ENCODE measurements at places on chromosomes 16 and 17.

GRCh38 chr16:86664522-86665318 lies 86.4 kb downstream of the FOXL1 start:
- DNase-seq, result peak; percentile 93

GRCh38 chr17:42809250-42809649 lies 10.6 kb downstream of the CNTD1 start:
- no peak for DNase-seq

DNA sequence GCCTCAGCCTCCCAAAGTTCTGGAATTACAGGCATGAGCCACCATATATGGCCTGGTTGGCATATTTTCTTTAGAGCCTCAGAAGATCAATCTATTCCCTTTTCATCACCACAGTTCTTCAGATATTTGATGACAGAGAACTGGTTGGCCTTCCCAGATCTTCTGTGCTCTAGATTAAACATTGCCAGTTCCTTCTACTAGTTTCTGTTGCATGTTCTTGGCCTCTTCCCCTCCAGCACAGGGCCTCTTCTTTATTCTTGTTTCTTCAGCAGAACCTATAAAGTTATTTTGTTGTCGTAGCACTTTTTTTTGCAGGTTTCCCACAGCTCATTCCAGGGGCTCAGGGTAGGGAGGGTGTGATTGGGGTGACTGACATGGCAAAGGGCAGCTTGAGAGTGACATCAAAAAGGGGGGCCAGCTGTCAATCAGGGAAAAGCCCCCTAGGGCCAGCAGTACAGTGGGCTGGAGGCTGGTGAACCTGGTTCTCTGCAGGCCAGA lies 9.3 kb downstream of the CHD9 start:
- DNase-seq, result no peak

GRCh38 chr16:89993971-89994370 lies 25.3 kb downstream of the DBNDD1 start:
- no peak for DNase-seq

- DNase-seq, result no peak
Observed at GRCh38 chr17:64032081-64032480, 11.6 kb upstream of the ICAM2 start.

GRCh38 chr16:52929478-52930400 lies 123.0 kb downstream of the CHD9NB start:
- no peak for DNase-seq

GRCh38 chr16:55736671-55737070 lies 80.9 kb downstream of the SLC6A2 start:
- DNase-seq, result no peak

- no peak for DNase-seq
Observed at GRCh38 chr17:16585796-16586195, 16.8 kb upstream of the ZNF287 start.

GRCh38 chr16:67902831-67903230 lies 9.8 kb downstream of the PSKH1 start:
- no peak for DNase-seq

DNA sequence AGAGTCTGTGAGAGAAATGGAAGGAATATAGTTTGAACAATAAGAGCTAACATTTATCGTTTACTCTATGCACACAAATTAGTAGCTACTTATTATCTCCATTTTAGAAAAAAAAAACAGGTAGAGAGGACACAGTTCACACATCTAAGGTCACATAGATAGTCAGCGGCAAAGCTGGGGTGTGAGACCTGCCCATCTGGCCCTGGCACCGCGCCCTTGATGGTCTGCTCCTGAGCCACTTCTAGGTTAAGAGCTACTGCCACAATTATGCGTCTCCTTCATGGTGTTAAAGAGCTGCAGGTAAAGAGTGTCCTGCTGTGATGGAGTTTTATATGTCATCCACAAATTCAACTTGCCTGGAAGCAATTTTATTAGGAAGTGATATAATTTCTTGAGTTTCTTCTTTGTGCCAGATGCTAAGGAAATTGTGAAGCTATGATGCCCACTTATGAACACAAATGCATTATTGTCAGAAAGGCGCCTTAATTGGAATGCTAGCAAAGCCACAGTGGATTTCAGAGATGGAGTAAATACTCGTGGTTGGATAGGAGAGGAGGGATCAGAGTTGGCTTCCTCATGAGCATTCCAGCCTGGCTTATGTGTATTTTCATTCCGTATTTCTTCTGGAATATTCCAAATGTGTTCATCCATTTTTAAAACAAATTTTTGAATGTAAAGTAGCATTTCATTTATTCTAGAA lies 21.3 kb upstream of the MFSD6L start:
- no peak for DNase-seq

GRCh38 chr16:64419832-64420231 lies 702.0 kb downstream of the CDH11 start:
- DNase-seq, result no peak

DNA sequence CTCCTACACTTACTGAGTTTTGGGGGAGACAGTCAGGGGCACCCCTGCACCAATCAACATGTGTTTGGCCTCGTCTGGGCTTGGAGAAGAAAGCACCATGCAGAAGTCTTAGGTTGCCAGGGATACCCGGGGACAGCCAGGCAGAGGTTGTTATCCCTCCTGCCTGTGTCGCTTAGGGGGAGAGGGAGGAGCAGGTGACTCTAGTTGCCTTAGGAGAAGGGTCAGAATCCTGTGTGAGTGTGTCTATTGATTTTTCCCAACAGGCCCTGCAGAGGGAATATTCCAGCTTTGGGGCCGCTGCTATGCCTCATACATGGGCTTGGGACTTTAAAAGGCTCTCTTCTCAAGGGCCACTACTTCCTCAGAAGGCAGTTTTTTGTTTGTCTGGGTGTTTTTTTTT lies 89.1 kb downstream of the RGS9 start:
- no peak for DNase-seq

DNA sequence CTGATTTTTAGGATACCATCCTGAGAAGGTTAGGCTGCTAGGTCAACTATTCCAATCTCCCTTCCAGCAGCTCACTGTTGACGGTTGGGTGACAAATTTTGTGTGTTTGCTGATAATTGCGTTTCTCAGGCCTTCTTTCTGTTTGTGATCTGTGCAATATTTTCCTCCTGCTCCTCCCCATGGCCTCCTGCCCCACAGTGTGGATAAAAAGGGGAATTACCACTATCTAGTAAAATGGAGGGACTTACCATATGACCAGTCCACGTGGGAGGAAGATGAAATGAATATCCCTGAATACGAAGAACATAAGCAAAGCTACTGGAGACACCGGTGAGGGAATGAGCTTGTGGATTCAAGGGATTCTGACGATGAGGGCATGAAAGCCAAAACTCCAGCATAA lies 9.2 kb downstream of the CHD3 start:
- DNase-seq, result no peak

DNA sequence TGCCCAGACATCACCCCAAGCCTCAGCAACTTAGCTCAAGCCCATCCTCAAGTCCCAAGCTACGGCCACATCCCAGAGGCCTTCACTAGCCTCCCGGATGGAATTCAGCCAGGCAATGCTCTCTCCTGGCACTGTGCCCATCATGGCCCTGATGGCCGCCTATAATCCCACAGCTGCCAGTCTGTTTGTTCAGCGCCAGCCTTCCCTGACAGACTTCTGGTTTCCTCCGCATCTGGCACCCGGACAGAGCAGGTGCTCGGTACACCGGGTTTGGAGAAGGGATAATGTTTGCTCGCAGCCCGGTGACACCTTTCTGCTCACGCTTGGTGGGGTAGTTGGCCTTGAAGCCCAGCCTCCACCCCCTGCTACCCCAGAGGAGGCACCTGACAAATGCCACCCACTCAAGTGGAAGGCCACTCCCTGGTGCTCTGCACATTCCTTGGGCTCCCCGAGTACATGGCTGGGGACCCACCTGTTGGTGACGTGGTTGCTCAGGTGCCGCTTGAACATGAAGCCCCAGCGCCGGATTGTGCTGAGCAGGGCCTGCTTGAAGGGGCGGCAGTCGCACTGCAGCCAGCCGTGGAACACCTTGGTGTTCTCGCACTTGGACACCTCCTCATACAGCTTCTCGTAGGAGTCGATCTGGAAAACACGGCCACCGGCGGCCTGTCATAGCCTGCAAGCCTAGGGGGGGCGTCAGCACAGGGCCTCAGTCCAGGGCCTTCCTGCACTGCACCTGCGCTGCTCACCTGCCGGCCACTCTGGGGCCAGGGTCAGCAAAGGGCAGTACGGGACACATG lies 47.1 kb downstream of the DNAH17 start:
- no peak for DNase-seq

- no peak for DNase-seq
Observed at GRCh38 chr16:57773655-57774295, 28.5 kb downstream of the KIFC3 start.

DNA sequence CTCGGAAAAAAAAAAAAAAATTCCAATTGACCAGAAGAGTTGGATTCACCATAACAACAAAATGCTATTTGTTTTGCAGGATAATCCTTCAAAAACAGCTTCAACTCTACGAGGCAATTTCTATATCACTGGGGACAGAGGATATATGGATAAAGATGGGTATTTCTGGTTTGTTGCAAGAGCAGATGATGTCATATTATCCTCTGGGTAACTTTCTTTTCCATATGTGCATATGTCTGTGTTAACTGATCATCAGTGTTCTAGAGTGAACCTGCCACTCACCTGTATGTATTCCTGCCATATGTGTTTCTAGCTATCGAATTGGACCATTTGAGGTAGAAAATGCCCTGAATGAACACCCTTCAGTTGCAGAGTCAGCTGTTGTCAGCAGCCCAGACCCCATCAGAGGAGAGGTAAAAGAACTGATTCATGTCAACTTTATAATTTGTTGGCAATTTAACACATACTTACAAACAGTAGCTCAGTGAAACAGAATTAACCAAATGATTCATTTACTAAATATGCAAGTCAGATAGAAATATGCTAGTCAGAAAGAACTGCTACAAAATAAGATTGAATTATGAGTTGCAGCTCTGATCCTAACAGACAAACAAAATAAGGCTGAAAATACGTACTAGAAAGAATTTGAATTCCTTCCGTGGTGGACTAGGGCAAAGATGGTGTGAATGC lies 14.2 kb downstream of the ERI2 start:
- no peak for DNase-seq

GRCh38 chr16:85413691-85414663 lies 199.1 kb upstream of the GSE1 start:
- no peak for DNase-seq

GRCh38 chr17:65057531-65058090 lies 1.1 kb upstream of the GNA13 start:
- no peak for DNase-seq

DNA sequence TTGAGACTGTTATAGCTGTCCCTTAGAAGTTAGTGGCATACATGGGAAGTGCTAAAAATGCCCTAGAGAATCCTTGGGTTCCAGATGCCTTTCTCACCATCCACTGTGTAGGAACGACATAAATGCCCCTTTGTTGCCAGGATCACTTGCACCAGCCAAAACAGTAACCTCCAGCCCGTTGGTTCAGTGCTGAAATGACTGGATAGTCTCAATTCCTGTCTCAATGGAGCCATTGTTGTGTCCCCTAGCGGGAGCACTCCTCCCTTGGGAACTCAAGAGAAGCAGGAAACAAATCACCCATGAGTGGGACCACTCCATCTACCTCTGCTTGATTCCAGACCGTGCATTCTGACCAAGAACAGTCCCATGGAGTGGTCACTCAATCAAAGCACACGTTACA lies 23.1 kb downstream of the MPHOSPH6 start:
- no peak for DNase-seq

DNA sequence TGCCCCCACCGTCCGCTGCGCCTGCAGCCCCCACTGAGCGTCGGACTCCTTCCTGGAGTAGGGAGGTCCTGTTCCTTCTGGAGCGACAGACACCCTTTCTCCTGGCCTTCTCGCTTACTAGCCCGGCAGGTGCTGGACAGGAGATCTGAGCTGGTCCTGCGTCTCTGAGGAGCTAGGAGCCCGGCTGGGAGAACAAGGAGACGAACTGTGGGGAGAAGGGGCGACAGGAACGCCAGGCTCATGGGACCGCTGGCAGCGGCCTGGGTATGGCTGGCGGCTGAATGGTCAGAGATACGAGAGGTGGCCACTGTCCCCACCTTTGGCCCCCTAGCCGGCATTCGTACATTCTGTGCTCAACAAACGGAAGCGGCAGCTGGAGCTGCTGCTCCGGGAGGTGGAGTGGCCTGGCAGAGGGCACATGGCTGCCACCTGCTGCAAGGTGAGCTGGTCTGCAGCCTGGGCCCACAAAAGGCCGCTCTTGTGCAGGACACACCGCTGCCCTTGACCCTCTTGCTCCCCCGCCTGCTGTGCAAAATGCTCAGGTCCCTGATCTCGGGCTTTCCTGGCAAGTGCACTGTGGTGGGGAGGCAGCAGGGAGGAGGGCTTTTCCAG lies 2066.7 kb downstream of the TP53TG3F start:
- DNase-seq, result no peak

DNA sequence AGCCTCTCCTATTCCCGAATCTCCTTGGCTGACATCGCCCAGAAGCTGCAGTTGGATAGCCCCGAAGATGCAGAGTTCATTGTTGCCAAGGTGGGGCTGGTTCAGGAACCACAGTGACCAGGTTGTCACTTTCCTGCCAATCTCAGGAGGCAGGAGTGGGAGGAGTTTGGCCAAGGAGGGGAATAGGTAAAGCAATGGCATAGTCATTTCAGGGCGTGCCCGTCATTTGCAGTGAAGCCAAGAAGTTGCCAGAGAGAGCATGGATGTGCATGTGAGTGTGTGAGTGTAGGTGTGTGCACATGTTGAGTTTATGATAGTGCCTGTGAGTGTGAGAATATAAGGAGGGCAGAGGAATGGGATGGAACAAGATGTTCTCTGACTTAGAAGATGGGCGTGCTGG lies 14.8 kb downstream of the PSMD3 start:
- DNase-seq, result no peak

DNA sequence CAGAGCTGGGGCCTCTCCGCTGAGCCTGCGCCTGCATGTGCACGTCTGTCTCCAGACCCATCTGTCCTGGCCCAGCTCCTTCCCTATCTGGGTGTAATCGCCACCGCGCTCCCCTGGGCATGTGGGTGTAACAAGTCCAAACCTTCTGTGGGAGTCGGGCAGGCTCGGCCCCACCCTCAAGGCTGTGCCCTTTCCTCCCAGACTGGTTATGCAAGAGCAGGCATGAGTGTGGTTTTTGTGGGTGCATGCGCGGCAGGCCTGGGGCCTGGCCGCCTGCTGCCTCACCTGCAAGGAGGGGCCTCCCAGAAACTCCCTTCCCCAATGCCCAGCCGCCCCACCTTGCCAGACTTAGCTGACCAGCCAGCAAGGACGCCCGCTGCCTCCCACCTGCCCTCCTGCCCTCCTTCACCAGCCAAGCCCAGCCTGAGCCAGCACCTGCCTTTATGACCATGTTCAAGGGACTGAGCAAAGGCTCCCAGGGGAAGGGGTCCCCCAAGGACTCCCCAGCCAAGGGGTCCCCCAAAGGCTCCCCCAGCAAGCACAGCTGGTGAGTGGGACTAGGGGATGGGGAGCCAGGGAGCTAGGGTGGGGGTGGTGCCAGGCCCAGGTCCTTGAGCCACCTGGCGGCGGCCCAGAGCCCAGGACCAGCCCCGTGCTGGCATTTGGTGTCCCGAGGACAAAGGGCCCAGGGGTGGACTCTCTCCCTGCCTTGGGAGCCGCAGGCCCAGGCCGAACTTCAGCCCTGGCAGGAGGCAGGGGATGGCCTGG lies at the start of gene EVPLL:
Gene EVPLL, plus strand, starts transcription at position 342 of the 768 bp plus-strand sequence. CDS start 3,160 bp downstream, outside the sequence.
- no peak for DNase-seq

DNA sequence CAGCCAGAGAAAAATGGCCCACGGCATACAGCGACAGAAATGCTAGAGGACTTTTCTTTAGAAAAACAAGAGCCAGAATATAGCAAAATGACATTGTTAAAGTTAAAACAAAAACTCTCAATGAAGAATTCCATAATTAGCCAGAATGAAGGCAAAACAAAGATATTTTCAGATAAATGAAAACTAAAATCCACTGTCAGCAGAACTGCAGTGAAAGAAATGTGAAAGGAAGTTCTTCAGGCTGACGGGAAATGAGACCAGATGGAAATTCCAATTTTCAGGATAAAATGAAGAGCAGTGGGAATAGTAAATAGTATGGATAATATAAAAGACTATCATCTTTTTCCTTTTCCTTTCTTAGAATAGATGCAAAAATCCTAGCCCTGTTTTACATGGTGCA lies 38.4 kb downstream of the ZCCHC14 start:
- DNase-seq, result no peak
